AG10803 (cell line): ENCODE measurements at places on chromosomes 11 and 22.

GRCh38 chr22:25109878-25110595 is 89.6 kb upstream of the CRYBB3 start:
- no peak for DNase-seq

- DNase-seq: no peak
Measured at GRCh38 chr22:19117111-19117512, 5.1 kb downstream of the DGCR2 start.

GRCh38 chr11:69718147-69718546 is 14.3 kb upstream of the FGF19 start:
- no peak for DNase-seq

DNA sequence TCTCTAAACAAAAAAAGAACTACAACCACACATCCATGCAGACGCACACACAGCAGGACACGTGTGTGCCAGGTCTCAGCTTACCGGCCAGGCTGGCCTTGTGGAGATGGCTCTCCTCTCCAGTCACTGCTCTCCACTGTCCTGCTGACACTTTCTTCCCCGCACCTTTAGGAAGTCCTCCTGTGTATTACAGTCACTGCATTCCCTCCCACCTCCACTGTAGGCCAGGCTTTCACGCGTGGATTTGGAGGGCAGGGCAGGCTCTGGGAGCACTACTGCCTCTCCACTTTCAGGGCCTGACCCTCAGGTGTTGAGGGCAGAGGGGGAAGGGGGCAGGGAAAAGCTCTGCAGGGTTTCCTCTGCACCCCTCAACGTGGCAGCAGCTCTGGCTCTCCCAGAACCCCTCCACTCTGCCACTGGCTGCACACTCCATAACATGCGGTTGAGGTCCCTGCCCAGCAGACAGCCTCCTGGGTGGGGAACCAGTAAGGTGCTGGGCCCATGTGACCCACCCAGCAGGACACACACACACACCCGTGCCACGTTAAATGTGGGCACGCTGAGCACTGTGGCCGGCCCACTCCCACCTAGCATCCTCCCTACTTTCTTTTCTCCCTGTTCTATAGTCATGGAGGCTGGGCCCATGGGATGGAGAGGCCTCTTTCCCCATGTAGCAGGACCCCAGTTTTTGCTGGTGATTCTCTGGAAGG is 107.0 kb upstream of the PITPNB start:
- DNase-seq: no peak

DNA sequence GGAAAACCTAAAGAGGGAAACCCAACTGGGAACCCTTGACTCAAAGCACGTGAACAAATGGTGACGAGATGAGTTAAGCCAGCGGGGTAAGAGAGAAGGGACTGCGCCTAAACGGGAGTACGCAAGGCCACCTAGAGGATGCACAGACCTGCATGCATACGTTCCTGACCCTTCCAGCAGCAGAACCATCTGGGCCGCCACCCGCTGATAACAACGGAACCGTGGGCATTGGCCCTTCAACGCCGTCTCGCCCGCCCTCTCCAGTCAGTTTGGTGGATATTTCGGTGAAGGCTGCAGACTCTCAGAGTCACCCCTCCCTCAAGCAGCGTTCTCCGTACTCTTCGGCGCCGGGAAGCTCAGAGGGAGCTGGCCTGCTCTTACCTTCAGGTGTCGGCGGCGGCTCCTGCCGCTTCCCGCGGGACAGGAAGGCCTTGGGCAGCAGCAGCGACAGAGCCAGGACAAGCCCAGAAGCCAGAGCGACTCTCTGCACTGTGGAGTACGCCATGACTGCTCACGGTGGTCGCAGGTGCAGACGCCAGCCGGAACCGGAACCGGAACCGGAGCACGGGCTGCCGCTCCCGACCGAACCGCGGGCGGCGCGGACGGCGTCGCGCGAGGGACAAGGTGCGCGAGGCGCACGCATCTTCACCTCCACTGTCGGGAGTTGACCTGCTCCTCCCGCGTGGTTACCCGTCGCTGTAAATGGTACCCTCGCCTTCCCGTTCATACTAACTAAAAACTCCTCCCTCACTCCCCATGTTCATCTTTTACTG is at the start of gene RIC3:
Gene RIC3 (minus strand): TSS at position 541 of the 773 bp plus-strand sequence. CDS start 36 bp downstream, at position 505.
- DNase-seq: no peak

DNA sequence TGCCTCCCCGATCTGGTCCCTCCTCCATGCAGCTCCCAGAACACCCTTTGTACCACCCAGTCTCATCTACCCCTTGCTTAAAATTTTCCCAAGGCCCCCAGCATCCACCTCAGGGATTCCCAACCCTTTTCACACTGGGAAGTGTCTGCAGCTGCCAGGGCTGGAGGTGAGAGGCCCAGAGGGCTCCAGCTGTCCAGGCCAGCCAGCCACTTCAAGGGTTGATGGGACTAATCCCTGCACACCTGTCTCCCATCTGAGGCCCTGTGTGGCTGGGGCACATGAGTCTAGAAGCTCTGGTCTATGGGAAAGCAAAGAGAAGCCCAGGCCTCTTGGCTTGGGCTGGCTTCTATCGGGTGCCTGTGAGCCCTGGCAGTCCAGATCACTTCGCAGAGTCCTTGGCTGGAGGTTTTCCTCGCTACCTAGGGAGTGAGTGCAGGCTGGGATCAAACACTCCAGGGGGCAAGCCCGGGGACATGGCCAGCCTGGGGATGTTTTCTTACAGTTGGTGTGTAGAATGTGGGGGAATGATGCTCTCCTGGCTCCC is 41.1 kb upstream of the TPBGL start:
- no peak for DNase-seq
